GM23248 (cell line): ENCODE measurements at places on chromosomes 6 and 20. TPM values are rescaled to one million over a fixed set of nuclear protein-coding genes. Genes with fewer than 3 reads are reported as not detected.

The LRRC73 gene
- total RNA-seq = 0.89 and 1.6 TPM in 2 replicates

The ZBTB24 gene
- 6.8 and 7.6 TPM in 2 replicates for total RNA-seq

The COQ3 gene
- total RNA-seq = 2.5 and 3.5 TPM in 2 replicates

GRCh38 chr6:126143761-126144251 is 157.5 kb downstream of the TRMT11 start:
- no peaks in the 10 kb centered on the region for H3K27me3 ChIP-seq
- no peaks in the 10 kb centered on the region for H3K36me3 ChIP-seq
- DNase-seq = no peak
- no peak overlapping the region for H3K4me3 ChIP-seq
- H3K27ac ChIP-seq = no peak overlapping the region

- H3K27me3 ChIP-seq = 0 out of 2 replicates have a peak, but pooled peaks cover 7% of the 10 kb centered on the region
- no peak for DNase-seq
- H3K27ac ChIP-seq = no peak overlapping the region
- no peaks in the 10 kb centered on the region for H3K36me3 ChIP-seq
Measured at GRCh38 chr6:256169-256568, 36.1 kb upstream of the DUSP22 start.

- no peak overlapping the region for H3K27ac ChIP-seq
- no peak for DNase-seq
- peaks cover 6% of the 10 kb centered on the region for H3K4me1 ChIP-seq
- no peaks in the 10 kb centered on the region for H3K27me3 ChIP-seq
- H3K4me3 ChIP-seq = no peak overlapping the region
Measured at GRCh38 chr20:41014561-41015088, 14.0 kb upstream of the TOP1 start.
